ENCODE measurements at places on chromosomes 16 and 17. TPM values are rescaled to one million over a fixed set of nuclear protein-coding genes. Genes with fewer than 3 reads are reported as not detected.

- DNase-seq, result no peak
Measured at GRCh38 chr17:64984181-64984580, 64.9 kb upstream of the LRRC37A3 start.

- no peak for DNase-seq
Measured at GRCh38 chr17:39193346-39193745, 4.1 kb downstream of the CACNB1 start.

DNA sequence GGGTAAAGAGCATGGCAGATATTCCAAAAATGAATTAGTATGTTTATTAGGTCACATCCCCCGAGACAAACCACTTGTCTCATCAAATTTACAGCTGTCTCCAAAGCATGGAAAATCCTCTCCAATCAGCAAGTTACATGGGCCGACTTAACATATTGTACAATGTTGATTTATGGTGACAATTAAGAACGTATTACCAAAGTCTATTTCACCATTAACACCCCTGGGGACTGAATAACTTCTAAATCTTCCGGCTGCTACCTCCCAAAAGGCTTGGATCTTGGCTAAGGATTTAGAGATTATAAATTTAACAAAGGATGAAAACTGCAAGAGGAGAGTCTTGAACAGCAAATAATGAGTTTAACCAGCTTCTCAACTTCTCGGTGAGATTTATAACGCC, 311.9 kb downstream of the NPIPA8 start:
- DNase-seq, result no peak

DNA sequence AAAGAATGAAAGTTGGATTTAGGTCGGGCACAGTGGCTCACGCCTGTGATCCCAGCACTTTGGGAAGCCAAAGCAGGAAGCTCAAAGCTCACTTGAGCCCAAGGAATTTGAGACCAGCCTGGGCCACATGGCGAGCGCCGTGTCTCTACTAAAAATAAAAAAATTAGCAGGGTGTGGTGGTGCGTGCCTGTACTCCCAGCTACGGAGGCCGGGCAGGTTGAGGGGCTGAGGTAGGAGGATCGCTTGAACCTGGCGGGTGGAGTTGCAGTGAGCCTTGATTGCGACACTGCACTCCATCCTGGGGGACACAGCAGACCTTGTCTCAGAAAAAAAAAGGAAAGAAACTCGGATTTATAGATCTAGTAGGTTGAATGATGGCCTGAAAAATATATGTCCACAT, 37.4 kb upstream of the RPH3AL start:
- DNase-seq, result peak; percentile 44

DNA sequence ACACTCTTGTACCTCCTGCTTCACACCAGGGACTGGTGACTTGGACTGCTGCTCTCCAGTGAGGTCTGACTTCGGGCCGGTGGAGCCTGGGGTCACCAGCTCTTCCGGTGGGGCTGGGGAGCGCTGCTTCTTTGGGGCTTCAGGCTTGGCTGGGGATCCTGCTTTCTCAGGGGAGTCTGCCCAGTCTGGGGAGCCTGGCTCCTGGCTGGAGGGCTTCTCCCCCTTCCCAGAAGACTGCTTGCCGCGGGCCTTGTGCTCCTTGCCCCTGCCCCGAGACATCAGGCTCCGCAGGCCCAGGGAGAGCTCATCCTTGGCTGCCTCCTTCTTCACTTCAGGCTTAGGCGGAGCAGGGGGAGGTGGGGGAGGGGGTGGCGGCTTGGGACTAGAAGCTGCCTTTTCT, 52.4 kb downstream of the MYO18A start:
- DNase-seq, result peak; percentile 75

DNA sequence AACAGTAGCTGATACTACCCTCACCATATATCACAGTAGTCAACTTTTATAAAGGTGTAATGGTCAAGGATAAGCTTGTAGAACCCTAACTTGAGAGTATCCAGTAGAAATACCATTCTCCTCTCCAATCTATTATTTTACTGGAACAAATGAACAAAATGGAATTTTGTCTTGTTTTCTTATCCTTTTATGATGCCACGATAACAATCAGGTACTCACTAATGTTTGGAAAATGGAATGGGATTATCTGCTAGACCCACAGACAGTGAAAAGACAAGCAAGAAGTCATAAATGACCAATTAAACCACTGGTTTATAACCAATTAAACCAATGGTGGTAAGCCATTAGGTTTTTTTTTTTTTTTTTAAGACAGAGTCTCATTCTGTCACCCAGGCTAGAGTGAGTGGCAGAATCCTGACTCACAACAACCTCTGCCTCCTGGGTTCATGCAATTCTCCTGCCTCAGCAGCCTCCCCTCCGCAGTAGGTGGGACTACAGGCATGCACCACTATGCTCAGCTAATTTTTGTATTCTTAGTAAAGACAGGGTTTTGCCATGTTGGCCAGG, 10.4 kb downstream of the GPATCH8 start:
- no peak for DNase-seq

- DNase-seq, result no peak
Measured at GRCh38 chr17:81083125-81083765, 48.3 kb downstream of the BAIAP2 start.

DNA sequence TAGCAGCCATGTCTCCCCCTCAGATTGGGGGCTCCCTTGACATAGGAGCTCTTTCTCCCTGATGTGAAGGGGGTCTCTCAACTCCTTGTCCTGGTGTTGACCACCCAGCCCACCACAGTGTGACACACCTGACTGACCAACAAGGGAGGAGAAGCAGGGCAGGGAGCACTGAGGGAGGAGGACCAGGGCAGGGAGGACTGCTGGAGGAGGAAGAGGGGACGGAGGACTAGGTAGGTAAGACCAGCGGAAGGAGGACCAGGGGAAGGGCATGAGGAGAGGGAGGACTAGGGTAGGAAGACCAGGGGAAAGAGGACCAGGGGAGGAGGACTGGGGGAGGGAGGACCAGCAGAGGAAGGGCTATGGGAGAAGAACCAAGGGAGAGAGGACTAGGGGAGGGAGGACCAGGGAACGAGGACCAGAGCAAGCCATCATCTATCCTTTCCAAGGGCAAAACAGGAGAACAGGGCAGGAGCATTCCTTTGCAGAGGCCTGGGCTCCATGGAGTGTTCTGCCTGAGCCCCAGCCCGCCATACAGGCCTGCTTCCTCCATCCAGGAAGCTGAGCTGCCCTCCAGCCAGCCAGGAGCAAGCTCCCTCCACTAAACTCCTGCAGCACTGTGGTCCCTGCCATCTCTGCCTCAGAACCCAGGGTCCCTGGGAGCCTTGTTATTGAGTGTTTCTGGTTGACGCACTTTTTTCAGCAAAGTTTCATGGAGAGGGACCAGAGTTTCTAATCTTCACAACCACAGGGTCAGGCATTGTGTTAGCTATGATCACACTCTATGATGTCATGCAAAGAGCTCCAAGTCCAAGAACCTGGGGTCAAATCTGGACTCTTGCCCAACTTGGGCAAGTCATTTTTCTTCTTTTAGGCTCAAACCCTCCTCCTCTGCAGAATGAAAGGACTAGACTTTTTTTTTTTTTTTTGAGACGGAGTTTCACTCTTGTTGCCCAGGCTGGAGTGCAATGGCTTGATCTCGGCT, 15.4 kb upstream of the KRT17 start:
- DNase-seq, result no peak

GRCh38 chr16:23535901-23536300, 21.2 kb downstream of the EARS2 start:
- DNase-seq, result peak; percentile 17

- no peak for DNase-seq
Measured at GRCh38 chr17:1776328-1776727, 14.5 kb downstream of the SERPINF1 start.

- no peak for DNase-seq
Measured at GRCh38 chr17:6047966-6048365, 22.2 kb upstream of the WSCD1 start.

DNA sequence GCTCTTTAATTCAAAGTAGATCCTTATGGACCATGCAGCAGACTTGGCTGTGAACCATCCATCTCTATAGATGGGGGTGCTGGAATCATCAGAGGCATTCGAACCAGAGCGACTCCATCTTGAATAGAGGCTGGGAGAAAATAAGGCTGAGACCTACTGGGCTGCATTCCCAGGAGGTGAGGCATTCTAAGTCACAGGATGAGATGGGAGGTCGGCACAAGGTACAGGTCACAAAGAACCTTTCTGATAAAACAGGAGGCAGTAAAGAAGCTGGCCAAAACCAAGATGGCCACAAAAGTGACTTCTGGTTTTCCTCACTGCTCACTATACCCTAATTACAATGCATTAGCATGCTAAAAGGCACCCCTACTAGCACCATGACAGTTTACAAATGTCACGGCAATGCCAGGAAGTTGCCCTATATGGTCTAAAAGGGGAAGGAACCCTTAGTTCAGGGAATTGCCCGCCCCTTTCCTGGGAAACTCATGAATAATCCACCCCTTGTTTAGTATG, 89.2 kb upstream of the BRD7 start:
- DNase-seq, result peak; percentile 14

DBF4B gene
- 4.3 TPM for total RNA-seq

CFAP119 gene
- total RNA-seq, result 1.2 TPM

ALKBH5 gene
- total RNA-seq, result 105 TPM

SLC12A3 gene
- not detected for total RNA-seq
